Heart right ventricle (tissue), 16 donors: ENCODE measurements at places on chromosomes 3 and 15. TPM values are rescaled to one million over a fixed set of nuclear protein-coding genes. Genes with fewer than 3 reads are reported as not detected.

DNA sequence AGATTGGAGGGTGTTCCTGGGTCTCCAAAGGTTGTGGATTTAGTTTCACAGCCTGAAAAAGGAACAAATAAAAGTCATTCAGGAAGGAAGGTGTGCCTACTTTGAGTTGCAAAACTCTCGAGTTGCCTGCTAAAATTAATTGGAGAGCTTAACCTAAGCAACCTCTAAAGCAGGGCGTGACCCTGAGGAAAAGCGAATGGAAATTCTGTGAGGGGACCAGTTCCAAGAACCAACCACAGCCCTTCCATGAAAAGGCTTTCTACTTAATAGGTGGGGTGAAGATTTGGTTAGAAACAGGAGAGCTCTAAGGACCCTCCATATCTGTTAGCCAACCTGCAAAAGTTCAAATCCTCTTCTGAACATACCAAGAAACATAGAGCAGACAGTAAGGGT is 1.5 kb downstream of the CD80 start:
- no peaks in the 10 kb centered on the region for H3K36me3 ChIP-seq
- peaks cover 35% of the 10 kb centered on the region for H3K4me1 ChIP-seq
- no peaks in the 10 kb centered on the region for H3K27me3 ChIP-seq
- no peak overlapping the region for H3K4me3 ChIP-seq
- H3K27ac ChIP-seq = no peak overlapping the region

DNA sequence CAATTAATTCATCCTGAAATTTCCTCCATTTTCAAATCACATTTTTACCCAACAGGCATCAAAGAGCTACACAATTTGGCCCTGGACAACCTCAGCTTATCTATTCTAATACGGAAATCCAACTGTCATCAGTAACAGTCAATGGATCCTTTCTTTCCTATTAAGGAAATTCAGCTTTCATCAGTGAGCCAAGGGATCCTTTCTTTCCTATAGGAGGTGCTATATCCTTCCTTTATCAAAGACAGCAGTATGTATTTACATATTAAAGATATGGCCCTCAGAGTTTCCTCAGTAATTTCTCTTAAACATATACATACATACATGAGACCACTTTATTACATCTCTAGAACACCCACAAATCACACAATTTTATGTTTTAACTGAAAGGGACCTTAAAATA is 10.1 kb downstream of the DHX36 start:
- peaks cover 16% of the 10 kb centered on the region for H3K4me1 ChIP-seq
- no peak overlapping the region for H3K4me3 ChIP-seq
- H3K36me3 ChIP-seq = peaks cover 66% of the 10 kb centered on the region
- no peak overlapping the region for H3K27ac ChIP-seq

DNA sequence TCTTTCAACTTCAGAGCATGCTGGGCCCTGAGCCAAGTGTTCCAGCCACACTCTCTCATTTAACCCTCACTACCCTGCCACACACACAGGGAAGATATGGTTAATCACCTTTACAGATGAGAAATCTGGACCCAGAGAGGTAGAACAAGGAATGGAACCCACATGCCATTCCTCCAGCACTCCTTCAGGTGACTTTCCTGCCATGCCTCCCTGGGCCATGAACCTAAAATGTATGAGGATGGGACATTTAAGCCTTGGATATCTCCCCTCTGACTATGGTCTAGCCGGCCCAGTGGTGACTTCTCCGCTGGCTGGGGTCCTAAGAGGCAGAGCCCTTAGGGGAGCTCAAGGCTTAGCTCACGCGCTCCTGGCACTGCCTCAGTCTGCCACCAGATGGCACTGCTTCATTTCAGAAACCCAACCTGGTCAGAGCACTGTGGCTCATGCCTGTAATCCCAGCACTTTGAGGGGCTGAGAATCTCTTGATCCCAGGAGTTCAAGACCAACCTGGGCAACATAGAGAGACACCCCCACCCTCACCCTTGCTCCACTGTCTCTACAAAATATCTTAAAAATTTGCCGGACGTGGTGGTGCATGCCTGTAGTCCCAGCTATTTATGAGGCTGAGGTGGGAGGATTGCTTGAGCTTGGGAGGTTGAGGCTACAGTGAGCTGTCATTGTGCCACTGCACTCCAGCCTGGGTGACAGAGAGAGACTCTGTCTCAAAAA is 2.2 kb upstream of the DCAF1 start:
- no peaks in the 10 kb centered on the region for H3K36me3 ChIP-seq
- DNase-seq = peak; percentile 69
- H3K4me3 ChIP-seq = no peak overlapping the region
- no peak overlapping the region for H3K27ac ChIP-seq
- no peaks in the 10 kb centered on the region for H3K27me3 ChIP-seq
- peaks cover 15% of the 10 kb centered on the region for H3K4me1 ChIP-seq

GRCh38 chr3:33313331-33313730 is 36.1 kb downstream of the FBXL2 start:
- no peak for DNase-seq
- H3K4me1 ChIP-seq = no peaks in the 10 kb centered on the region
- no peak overlapping the region for H3K4me3 ChIP-seq
- no peak overlapping the region for H3K27ac ChIP-seq
- no peaks in the 10 kb centered on the region for H3K27me3 ChIP-seq

The SLC12A8 gene
- 0.28 TPM for total RNA-seq

The ACKR4 gene
- 1.6 TPM for total RNA-seq

DNA sequence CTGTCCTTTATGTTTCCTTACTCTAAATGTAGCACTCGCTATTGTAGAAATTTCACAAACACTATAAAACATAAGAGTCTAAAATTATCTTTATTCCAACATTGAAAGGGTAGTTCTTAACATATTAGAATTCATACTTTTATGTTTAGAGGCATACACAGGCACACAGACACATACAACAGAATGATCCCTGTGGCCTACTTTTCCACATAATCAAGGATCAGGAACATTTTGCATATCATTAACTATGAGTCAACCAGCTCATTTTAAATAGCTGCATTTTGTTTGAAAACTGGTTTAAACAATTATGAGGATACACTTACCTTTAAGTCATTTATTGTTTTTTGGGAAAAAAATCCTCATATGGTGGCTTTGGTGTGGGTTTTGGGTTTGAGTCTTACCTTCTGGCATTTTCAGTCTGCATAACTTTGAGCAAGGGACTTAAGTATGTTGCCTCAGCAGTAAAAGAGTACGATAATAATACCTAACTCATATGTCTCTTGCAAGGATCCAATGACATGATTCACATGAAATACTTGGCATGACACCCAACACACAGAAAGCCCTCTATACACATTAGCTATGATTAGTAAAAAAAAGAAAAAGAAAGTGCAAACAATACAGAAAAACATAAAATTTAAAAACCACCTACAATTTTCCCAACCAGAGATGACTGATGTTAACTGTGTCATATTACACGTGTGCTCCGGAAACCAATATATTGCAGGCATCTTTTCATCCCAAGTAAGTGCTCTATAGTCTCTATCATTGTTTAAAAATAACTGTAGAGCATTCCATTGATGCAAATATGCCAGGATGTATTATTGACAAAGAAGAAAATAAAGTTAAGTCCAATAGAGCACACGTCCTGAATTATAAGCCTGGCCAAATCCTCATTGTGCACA is 213.1 kb upstream of the ADAMTS9 start:
- H3K36me3 ChIP-seq = no peaks in the 10 kb centered on the region
- DNase-seq = no peak
- no peak overlapping the region for H3K4me3 ChIP-seq
- no peaks in the 10 kb centered on the region for H3K27me3 ChIP-seq
- H3K27ac ChIP-seq = peak overlapping the region; percentile 79

- no peak for DNase-seq
- no peaks in the 10 kb centered on the region for H3K27me3 ChIP-seq
- H3K4me1 ChIP-seq = peaks cover 6% of the 10 kb centered on the region
- H3K27ac ChIP-seq = no peak overlapping the region
- H3K36me3 ChIP-seq = no peaks in the 10 kb centered on the region
Observed at GRCh38 chr3:133125802-133126201, 87.6 kb downstream of the TMEM108 start.

The GRK7 gene
- not detected for total RNA-seq

The DNAH12 gene
- 0.15 TPM for total RNA-seq

- H3K4me3 ChIP-seq = no peak overlapping the region
- H3K36me3 ChIP-seq = no peaks in the 10 kb centered on the region
Observed at GRCh38 chr3:122101646-122102045, 46.5 kb downstream of the CD86 start.

DNA sequence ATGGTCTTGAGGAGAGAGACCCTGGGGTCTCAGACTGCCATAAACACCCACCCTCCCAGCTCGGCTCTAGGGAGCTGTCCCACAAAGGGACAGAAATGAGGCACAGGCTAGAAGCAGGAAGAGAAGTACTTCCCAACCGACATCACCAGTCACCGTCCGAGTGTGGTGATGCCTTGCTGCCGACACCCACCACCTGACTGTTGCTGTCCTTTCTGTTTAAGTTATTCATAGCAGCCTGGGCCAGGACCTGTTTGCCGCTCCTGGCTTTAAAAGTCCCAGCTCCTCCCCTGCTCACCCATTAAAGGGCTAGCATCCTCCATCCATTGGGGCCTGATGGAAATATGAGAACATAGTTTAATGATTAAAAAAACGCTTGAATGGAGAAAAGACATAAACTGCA is 13.2 kb upstream of the SPG11 start:
- peak overlapping the region; percentile 18 for H3K4me3 ChIP-seq
- no peaks in the 10 kb centered on the region for H3K36me3 ChIP-seq
- no peaks in the 10 kb centered on the region for H3K4me1 ChIP-seq
- no peak for DNase-seq

The ATG7 gene
- total RNA-seq = 16.9 TPM

The GCSAM gene
- total RNA-seq = not detected

GRCh38 chr3:100090669-100091005 is 23.7 kb downstream of the FILIP1L start:
- peaks cover 16% of the 10 kb centered on the region for H3K4me1 ChIP-seq
- no peaks in the 10 kb centered on the region for H3K27me3 ChIP-seq
- no peak overlapping the region for H3K27ac ChIP-seq
- no peak overlapping the region for H3K4me3 ChIP-seq
- no peak for DNase-seq

DNA sequence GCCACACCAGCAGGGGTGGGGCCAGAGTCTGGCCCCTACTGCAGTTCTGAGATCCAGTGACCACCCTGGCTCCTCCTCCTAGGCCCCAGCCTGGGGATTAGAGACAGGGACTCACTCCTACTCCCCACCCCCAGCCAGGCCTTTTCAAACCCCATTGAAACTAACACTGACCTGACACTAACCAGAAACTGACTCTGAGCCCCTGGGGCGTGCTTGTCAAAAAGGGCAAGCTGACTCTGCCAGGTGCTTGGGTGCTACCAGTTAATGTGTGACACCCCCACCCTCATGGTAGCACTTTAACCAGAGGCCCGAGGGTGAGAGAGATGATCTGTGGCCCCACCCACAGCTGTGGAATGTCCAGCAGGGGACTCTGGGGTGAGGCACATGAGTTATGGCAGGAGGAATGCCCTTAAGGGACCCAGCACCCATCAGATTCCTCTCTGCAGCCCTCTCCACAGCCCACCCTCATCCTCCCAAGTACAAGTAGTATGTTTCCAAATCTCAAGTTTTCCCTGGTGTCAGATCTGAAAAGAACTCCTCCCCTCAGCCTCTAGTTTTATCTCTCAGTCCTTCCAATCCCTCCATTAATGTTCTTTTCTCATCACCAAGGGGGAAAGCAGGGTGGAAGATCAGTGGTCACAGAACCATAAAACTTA is 1.4 kb downstream of the PTH1R start:
- H3K36me3 ChIP-seq = no peaks in the 10 kb centered on the region
- peaks cover 40% of the 10 kb centered on the region for H3K27me3 ChIP-seq
